ENCODE measurements at places on chromosomes 1 and 21.

DNA sequence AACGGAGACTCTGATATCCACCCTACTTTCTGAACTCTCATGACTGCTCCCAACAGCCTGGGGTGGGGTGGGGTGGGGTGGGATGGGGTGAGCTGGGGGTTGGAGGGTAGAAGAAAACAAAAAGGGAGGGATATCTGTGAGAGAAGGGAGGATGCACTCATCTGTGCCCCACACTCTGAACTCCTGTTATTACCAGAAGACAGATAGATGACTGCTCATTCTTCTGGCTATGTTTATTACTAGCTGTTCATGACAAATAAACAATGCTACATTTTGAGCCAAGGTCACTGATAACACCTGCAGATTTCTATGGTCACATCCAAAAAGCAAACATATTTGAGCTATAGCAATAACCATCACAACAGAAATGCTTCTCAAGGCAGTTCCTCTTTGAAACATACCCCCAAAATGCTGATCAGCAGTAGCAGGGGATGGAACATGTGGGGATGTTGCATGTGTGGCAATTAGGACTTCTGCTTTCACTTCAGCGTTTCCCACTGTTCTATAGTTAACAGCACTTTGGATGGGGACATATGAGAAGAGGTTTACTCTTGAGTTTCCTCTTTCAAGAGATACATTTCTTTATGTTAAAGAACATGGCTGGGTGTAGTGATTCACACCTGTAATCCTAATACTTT, 43.3 kb downstream of the GPR3 start:
- no peak for DNase-seq

DNA sequence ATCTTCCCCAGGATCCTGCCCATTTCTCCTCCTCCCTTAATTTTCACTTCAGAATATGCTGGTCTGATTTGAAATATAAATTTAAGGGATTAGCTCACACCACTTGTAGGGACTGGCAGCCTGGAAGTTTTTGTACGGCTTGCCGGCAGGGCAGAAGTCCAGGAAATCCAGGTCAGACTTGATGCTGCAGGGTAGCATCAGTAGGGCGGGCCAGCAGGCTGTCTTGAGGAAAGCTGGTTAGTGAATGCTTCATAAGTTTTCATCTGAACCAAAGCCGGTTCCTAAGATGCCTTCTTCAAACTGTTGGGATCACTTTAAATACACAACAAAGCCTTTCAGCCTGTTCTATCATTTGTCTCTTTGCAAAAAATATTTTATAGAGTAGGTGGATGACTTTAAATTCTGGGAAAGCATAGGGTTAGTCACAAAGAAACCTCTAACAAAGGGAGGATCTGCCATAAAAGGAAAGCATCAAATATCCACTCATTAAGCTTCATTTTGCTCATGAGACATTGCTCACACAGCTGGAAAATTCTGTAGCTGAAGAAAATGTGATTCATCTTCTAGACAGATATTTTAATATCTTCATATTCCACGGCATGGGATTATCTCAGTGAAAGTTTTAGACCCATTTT, 90.7 kb upstream of the GFI1 start:
- peak; percentile 42 for DNase-seq

GRCh38 chr1:240804475-240804874, 192.5 kb upstream of the GREM2 start:
- no peak for DNase-seq

GRCh38 chr1:17318262-17318661, 10.3 kb downstream of the PADI4 start:
- DNase-seq = no peak

DNA sequence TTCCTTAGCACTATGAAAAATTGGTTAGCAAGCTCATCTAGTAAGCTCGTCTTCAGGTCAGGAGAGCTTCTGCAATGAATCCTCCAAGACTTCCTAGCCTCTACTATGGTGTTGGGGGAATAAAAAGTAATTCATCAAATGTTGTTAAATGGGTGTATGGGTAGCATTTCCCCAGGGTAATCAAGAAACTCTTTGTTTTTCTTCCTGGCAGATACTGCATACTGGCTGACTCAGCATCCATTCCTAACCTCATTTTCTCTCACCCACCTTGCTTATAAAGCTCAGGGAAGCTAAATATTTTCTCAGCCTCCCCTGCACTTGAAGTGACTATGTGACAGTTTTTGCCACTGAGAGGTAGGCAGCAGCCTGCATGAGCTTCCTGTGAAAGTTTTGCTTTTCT, 83.4 kb downstream of the MAB21L3 start:
- DNase-seq = no peak

DNA sequence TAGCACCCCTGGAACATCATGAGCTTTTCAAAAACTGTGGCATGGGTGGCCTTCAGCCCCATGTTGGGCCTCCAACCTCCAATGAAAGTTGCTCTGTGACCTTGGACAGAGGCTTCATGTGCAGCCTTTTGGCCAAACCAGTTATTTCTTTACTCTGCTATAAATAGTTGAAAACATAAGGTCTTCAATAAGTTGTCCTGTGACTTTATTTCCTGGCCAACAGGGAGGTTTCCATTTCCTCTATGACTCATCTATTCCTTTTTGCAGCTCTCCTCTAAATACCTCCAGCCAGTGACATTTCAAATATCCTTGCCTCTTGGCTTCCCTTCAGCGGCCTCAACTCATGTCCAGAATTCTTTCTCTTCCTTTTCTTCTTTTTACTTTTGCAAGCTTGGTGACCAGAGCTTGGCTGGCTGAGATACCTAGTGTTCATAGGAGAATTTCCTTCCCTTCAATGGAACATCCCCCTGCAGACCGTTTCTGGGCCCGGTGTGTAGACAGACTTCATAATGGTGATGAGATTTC, 22.7 kb upstream of the TRIM67 start:
- no peak for DNase-seq

DNA sequence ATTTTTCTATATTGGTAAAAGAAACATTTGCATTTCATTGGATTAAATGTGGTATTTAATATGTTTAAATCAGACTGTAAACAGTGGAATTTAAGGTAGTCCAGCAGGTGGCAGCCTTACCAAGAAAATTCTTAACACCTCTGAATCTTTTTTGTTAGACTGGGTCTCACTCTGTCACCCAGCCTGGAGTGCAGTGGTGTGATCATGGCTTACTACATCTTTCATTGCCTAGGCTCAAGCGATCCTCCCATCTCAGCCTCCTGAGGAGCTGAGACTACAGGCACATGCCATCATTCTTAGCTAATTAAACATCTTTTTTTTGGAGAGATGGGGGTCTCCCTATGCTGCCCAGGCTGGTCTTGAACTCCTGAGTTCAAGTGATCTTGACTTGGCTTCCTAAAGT, 98.8 kb downstream of the RABGAP1L start:
- DNase-seq = peak; percentile 65

- DNase-seq = peak; percentile 90
Measured at GRCh38 chr1:6148497-6149241, 31.5 kb downstream of the CHD5 start.

DNA sequence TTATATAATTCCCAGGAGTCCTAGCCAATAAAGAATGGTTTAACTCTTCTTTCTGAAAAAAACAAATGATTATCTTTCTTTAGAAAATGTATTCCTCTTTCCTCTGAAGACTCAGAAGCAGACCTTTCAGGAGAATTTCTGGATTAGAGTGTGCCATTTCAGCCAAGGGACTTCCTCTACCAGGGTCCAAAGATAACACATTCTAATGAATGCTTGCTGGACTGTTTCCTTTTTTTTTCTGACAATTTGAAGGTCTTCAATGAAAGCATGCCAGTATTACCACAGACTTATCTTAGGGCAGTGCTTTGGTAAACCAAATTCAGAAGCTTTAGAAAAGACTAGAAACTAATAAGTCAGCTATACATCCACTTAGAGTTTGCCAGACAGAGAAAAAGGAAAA, 80.5 kb downstream of the RERE start:
- no peak for DNase-seq

DNA sequence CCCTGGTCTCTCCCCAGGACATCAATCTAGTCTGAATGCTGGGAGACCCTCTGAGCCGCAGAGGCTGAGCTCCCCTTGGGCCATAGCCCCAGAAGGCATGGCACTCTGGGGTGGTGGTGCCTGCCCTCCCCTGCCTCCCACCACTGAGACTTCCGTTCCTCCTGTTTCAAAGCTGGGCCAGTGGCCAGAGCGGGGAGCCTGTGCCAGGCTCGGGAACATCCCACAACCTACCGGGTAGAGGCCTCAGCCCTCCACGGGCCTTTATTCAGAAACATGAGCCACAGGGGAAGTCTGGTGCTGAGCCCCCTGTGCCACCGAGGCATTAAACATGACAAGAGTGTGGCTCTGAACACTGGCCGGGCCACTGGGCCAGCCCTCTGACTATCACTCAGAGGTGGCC, 8.1 kb downstream of the CCDC24 start:
- no peak for DNase-seq

- DNase-seq = no peak
Measured at GRCh38 chr1:169094897-169095569, 11.5 kb upstream of the ATP1B1 start.

- DNase-seq = no peak
Measured at GRCh38 chr1:115092175-115092574, 2.9 kb upstream of the TSPAN2 start.

DNA sequence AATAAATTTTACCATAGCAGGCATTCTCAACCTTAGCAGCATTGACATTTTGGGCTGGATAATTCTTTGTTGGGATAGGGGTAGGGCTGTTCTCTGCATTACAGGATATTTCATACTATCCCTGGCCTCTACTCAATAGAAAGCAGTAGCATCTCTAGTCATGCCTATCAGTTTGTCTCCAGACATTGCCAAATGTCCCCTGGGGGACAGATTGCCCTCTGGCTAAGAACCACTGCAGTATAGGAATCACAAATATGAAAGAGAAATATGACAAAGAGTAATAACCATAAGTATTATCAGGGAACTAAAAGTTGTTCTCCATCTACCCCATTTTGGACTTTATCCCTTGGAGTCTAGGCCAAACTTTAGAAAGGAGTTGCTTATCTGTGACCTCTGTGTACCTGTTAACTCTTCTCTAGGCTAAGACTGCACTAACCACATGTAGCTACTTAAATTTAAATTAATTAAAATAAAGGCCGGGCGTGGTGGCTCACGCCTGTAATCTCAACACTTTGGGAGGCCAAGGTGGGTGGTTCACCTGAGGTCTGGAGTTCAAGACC, 76.1 kb downstream of the AGO3 start:
- DNase-seq = no peak

- DNase-seq = peak; percentile 97
Measured at GRCh38 chr1:153545067-153546055, at the start of gene S100A4. S100A4 (minus strand) TSS chr1:153545806; CDS start chr1:153544794, 1,012 bp downstream.

DNA sequence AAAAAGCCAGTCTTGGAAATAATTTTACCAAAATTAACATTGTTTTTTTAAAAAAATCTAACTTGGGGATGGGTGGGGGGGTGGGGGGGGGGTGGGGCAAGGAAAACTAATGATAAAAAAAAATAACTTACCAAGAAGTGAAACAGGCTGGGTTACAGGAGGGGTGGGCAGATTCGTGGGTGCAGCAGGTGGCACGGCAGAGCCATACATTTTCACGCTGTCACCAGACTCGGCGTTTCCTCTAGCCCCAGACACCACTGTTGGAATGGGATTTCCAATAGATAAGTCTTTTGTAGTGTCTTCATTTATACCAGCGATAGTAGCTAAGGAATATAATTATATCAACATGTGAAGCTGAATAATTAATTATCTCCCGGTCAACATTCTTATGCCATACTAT, 25.4 kb downstream of the SOD1 start:
- DNase-seq = no peak

GRCh38 chr1:145786271-145786670, 37.6 kb downstream of the RNF115 start:
- DNase-seq = no peak

DNA sequence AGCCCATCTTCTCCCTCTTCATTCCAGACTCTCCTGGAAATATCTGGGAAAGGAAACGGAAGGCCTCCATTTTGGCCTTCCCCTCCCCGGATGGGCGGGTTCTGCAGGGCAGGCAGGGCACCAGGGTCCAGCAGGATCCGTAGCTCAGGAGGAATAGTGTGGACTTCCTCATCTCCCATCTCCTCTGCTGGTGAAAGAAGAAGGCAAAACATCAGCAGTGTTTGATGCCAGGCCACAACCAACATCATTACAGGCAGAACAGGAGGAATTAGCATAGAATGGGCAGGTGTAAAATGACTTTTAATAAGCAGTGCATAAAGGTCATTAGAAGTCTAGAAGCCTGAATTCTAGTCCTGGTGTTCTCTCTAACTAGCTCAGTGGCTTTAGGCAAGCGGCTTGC, 165.9 kb downstream of the TGFBR3 start:
- DNase-seq = no peak

DNA sequence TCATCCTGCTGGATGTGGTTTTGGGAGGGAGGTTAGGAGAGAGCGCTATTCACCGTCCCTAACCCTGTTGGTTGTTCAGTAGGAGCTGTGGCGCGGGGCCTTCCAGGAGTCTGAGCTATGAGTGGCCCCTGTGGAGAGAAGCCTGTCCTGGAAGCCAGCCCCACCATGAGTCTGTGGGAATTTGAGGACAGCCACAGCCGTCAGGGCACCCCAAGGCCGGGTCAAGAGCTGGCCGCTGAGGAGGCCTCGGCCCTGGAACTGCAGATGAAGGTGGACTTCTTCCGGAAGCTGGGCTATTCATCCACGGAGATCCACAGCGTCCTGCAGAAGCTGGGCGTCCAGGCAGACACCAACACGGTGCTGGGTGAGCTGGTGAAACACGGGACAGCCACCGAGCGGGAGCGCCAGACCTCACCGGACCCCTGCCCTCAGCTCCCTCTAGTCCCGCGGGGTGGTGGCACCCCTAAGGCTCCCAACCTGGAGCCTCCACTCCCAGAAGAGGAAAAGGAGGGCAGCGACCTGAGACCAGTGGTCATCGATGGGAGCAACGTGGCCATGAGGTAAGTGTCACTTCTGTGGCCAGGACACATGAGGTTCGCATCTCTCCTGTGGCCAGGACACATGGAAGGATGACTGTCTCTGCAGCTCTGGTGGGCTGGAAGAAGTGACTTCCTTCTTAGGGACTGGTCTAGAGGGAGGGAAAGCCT, 1.2 kb downstream of the ZC3H12A start:
- DNase-seq = peak; percentile 33

GRCh38 chr1:19564366-19564765, 79.0 kb upstream of the CAPZB start:
- no peak for DNase-seq

GRCh38 chr1:15758953-15759661, 512 bp downstream of the FBLIM1 start:
- DNase-seq = peak; percentile 15

DNA sequence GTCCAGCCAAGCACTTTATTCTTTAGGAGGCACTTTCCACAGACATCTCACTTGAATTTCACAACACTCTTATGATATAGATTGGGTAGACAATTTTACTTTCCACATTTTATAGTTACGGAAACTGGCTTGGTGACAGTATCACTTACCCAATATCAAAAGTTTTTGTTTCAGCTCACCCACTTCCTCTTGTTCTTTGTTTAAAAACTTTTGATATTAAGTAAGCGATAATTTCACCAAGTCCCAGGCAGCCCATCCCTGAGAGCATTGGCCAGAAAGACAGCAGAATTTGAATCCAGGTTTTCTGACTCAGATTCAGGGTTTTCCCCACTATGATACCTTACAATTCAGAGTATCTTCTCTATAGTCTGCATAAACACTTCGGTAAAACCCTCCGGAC, 60.0 kb downstream of the LRIG2 start:
- DNase-seq = peak; percentile 56

GRCh38 chr21:43345746-43346409, 81.1 kb downstream of the SIK1 start:
- DNase-seq = peak; percentile 73

- DNase-seq = peak; percentile 88
Measured at GRCh38 chr1:152458384-152459185, 44.5 kb upstream of the CRNN start.
